ENCODE measurements at places on chromosomes 11 and 22.

DNA sequence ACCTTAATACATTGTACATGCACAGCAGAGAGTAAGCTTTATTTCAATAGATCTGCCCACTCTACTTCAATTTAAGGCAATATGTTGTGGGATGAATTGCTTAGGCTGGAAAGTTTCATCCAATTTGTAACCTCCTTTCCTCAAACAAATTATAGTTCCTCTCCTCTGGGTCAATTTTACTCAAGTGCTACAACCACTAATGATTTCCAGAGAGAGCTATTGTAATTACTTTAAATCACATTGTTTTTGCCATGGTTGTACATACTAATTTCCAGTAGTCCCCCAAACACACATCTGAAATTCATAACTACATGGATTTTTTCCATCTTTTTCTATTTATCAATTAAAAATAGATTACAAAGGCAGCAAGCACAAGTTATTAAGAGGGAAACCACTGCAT is 72.9 kb downstream of the APIP start:
- no peak for DNase-seq

DNA sequence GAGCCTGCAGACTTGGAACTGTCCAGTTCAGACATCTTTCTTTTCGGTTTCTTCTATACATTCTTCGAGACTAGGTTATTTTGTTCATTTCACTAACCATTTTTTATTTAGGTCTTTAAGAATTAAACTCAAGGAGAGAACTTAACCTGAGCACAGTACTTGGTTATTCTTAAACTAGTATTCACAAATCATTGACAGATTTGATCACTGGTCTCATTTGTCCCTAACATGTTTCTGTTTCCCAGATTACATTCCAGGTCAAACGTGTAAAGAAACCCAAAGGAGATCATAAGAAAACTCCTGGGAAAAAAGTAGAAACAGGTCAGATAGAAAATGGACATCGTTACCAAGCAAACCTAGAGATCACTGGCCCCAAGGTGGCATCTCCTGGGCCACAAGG is 85.1 kb downstream of the TTC17 start:
- DNase-seq, result no peak

GRCh38 chr11:128289048-128289447 is 298.3 kb downstream of the ETS1 start:
- DNase-seq, result no peak

DNA sequence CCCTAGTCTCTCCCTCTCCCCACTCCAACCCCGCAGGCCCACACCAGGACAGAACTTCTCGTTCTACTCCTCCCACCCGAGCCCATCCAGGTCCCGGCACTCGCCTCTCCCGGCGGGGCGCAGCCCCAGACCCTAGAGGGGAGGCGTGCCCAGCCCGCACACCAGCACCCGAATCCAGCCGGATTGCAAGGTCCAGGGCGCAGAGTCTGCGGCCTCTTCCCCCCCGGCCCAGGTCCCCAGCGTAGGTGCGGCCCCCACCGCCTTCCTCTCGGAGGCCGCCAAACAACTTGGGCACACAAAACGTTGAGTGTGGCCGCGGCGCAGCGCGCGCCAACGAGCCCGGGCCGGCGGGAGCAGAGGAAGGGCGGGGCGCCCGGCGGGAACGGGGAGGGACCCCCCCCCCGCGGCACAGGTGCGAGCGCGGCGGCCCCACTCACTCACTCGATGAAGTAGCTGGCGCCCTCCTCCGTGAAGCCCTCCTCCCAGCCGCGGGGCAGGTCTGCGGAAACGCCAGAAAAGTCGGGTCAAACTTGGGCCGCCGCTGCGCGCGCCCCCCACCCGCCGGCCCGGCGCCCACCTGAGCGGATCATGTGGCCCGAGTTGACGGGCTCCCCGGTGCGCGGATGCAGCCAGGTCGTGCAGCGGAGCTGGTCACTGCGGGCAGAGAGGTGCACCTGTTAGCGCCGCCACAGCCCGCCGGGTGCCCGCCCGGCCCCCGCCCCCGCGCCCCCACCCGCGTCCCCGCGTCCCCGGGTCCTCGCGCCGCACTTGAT is 480 bp downstream of the PLEKHA7 start:
- DNase-seq, result no peak

- DNase-seq, result peak; percentile 13
These were observed 87.5 kb downstream of the RRM1 start for GRCh38 chr11:4181782-4182721.

DNA sequence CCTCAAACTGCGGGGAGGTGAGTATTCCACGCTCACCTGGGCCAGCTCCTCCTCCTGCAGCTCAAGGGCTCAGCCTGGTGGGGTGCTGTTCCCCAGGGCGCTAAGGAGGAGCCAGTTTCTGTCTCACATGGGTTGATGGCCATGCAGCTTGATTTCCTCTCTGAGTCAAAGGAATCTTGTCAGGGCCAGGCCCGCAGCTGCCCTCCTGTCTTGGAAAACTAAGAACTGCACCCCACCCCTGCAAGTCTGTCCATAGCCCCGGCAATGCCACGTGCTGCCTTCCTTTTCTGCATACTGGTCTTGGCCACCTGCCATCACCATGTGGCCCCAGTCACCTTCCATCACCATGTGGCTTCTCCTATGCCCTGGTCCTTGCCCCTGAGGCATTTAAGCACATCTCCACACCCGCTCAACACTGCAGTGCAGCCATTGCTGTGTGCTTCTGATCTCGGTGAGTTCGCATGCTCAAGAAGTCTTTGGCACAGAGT is 35.2 kb upstream of the CLDN5 start:
- no peak for DNase-seq

GRCh38 chr11:65185869-65186341 is 4.2 kb downstream of the CAPN1 start:
- no peak for DNase-seq

DNA sequence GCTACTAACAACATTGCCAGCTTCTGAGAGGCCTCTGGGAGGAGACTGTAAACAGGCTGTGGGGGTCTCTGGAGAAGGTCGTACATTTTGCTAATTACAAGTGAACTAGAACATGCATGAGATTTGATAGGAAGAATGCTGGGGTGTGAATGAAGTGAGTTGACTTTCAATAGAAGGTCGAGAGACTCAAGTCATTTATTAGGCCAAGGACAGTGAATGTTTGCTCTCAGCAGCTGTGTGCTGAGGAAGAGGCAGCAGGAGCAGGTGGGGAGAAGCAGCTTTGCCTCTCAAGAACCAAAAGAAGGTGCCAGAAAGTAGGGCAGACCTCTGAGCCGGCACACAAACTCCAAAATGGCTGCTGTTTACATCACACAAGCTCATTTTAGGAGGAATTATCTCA is 91.7 kb downstream of the PIWIL4 start:
- DNase-seq, result no peak

DNA sequence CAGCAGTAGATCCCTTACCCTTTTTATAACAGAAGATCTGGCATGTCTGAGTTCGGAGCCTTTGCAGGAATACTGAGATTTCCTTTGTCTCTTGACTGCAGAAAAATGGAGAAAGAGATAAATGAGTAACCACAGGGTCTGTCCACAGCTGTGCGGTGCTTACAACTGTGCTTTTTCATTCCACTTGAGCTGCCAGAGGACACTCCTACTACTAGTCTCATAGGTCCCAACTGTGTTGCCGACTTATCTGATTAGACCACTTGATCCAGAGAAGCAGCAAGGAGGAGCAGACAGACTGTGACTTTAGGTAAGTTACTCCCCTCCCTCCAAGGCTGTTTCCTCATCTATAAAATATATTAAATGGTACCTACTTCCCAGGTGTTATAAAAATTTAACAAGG is 17.5 kb downstream of the FAM227A start:
- DNase-seq, result no peak

- no peak for DNase-seq
These were observed 1.1 kb downstream of the CREB3L1 start for GRCh38 chr11:46278387-46279125.

DNA sequence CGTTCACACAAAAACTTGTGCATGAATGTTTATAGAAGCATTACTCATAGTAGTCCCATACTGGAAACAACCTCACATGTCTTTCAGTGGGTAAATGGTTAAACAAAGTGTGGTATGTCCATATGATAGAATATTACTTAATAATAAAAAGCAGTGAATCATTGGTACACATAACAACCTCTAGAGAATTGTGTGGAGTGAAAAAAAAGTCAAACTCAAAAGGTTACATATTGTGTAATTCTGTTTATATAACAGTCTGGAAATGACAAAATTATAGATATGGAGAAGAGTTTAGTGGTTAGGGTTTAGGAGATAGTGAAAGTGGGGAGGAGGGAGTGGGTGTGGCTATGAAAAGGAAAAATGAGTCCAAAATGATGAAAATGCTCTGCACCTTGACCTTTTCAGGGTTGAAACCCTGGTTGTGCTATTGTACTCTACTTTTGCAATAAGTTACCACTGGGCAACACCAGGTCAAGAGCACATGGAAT is 243.4 kb upstream of the DDI1 start:
- no peak for DNase-seq

- DNase-seq, result no peak
These were observed 245.5 kb downstream of the SOX6 start for GRCh38 chr11:16110886-16111285.

- DNase-seq, result no peak
These were observed 3.3 kb upstream of the POLR2G start for GRCh38 chr11:62757846-62758788.

GRCh38 chr22:42623301-42623751 is 8.6 kb upstream of the POLDIP3 start:
- DNase-seq, result no peak

- no peak for DNase-seq
These were observed 15.7 kb downstream of the PDGFB start for GRCh38 chr22:39229075-39229474.

DNA sequence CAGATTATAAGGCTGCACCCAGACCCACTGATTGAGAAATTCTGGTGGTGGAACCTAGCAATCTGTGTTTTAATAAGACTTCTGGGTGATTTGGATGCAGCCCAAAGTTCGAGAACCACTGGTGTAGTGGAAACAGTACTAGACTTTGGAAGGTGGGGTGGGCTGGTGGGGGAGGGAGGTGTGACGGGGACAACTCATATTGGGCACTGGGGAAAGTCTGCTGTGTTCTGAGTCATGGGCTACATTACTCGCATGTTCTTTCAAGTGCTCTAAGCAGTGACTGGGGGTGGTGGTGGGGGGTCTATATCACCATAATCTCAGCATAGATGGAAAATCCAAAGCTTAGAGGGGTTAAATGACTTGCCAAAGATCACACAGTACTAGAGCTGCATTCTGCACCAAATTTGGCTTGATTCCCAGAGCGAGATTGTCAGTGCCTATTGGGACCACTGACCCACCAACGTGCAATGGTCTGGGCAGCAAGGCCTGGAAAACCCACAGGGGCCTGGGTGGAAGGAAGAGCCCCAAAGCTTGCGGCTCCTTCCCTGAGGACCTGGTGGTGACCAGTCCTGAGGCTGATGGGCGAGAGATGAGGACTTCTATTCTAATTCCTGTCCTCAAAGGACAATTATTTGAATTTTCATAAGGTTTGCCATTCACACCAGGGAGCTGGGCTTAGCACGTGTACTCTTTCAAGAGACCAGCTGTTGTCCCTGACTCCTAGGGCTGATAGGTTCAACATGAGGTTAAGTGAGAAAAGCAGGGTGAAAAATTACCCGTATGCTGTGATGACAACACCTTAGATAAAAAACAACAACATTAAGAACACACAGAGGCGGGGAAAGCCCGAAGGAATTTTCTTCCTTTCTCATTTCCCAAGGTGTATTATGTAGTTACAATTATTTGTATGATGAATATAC is 77.5 kb upstream of the NARS2 start:
- no peak for DNase-seq

- no peak for DNase-seq
These were observed 150.0 kb downstream of the DBX1 start for GRCh38 chr11:20010156-20010850.

DNA sequence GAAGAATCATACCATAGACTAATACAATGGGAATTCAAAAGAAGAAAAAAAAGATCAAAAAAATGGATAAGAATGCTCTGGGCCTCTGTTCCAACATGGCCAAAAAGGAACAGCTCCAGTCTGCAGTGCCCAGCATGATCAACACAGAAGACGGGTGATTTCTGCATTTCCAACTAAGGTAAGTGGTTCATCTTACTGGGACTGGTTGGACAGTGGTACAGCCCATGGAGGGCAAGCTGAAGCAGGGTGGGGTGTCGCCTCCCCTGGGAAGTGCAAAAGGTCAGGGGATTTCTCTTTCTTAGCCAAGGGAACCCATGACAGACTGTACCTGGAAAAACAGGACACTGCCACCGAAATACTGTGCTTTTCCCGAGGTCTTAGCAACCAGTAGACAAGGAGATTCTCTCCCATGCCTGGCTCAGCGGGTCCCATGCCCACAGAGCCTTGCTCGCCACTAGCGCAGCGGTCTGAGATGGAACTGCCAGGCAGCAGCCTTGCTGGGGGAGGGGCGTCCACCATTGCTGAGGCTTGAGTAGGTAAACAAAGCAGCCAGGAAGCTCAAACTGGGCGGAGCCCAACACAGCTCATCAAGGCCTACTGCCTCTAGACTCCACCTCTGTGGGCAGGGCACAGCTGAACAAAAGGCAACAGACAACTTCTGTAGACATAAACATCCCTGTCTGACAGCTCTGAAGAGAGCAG is 428.4 kb downstream of the MN1 start:
- no peak for DNase-seq

- DNase-seq, result no peak
These were observed 265.4 kb upstream of the ARHGAP20 start for GRCh38 chr11:110977661-110978060.

DNA sequence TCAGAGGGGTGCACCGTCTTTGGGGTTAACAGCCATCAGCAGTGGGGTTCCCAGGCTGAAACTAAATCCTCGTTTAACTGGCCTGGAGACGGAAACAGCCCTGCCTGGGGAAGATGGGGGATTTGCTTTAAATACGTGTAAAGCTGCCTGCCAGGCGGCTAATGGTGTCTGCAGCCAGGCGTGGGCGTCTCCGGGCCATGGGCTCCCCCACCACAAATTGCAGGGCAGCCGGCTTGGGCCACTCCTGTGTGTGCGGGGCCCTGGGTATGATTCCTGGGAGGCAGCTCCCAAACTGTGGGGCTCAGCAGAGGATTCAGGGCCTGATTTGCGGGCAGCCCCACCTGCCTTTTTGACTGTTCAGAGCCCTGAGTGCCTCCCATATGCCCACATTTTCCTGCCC is 110.5 kb downstream of the KCNQ1 start:
- no peak for DNase-seq

DNA sequence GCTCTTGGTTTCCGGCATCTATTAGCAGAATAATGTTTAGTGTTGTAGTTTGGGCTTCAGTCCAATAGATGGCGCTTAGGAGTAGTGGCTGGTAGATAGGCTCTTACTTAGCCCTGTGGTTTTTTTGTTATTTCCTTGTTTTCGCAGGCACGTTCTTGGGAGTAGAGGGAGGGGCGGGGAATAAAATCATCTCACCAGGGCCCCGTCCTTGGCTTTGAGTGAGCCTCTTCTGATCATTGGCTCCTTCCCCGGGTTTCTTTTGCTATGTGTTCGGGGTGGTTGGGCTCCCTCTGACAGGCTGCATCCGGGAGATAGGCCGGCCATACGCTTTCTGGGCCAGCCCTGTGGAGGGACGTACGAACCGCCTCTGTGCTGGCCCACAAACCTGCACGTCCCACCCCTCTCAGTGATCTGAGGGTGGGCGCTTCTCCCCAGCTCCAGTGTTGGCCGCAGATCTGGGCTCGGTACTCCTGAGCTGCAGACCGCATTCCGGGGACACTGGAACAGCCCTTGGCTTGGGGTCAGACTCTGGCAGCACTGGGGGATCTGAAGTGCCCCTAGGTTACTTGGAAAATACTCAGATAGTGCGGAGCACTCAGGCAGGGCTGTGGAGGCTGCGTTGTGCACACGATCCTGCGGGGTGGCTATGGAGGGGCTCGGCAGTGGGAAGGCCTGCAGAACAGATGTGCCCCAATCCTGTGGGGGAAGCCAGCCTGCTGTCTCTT is 217.0 kb downstream of the DYNC2H1 start:
- peak; percentile 36 for DNase-seq

All from NCI-H446 treated with DMSO at 0.1 percent for 48 hours (cell line).